ENCODE measurements at places on chromosomes 6 and 20. TPM values are rescaled to one million over a fixed set of nuclear protein-coding genes. Genes with fewer than 3 reads are reported as not detected.

The MYB gene
- 0.19 TPM for total RNA-seq

The GABRR2 gene
- total RNA-seq: 0.56 TPM

The ZSCAN23 gene
- total RNA-seq: not detected

The TNF gene
- not detected for total RNA-seq

The KHDC1 gene
- not detected for total RNA-seq

DNA sequence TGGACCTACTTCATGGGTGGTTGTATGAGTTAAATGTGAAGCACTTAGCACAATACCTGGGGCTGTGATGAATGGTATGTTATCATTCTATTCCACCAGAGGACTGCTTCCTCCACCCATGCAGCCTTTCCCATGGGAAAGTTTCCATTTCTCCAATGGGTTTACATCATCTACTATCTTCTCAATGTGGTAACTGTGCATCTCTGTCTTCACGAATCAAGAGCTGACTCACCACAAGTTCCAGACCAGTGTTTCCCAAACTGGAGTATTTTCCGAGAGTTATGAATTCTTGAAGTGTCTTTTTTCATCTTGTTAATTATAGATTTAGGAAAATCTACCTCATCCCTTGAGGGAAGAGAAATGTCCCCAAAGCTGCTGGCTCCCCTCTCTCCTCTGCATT, 182.8 kb downstream of the UNC5CL start:
- DNase-seq: no peak

DNA sequence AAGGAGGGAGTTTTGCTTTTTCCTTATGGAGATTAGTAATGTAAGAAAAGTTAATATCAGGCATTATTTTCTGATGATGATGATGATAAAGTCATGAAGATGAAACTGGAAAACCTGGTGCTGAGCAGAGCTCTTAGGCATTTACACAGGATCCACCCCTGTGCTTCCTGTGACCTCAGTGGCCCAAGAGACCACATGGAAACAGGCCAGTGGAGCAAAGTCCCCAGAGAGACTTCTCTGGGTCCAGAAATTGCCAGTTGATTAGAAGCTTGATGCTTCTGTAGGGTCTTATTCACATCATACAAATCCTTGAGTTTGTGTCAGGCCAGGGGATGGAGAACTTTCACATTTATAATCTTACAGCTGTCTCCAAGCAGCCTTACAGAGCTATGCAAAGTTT, 46.1 kb downstream of the SLC13A3 start:
- DNase-seq: peak; percentile 37

DNA sequence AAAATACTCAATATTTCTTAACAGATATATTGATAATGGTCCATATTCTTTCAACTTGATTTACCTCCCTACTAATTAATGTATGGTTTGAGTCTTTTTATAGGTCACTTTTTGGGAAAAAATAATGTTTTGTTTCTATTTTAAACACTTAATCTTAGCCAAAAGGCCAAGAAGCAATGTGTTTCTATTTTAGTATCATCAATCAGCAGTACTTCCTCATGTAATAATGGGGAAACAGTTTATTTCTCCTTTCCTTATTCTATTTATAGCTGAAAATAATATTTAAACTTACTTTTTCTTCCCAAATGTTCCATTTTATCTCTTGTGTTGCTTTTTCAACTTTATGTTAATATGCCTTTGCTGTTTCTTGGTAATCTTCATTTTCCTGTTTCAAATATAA, 295.1 kb downstream of the ALDH8A1 start:
- DNase-seq: no peak

DNA sequence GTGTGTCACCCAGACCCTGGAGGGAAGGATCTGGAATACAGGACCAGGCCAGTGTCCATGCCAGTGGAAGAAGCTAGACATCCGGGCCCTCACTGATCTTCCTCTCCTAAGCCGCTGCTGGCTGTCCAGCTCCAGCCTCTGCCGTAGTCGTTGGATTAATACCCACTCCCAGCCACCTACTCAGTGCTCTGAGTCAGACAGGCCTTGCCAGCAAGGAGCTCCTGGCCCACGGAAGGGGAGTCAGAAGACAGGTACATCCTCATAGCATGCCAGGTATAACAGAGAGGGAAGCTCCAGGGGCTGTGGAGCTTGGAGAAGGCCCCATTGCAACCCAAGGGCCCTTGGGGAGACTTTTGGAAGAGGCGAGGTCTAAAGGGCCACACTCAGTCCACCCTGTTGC, 49.0 kb downstream of the STK35 start:
- no peak for DNase-seq

GRCh38 chr20:47360297-47361056, 4.0 kb upstream of the ZMYND8 start:
- DNase-seq: peak; percentile 84

GRCh38 chr20:50658804-50659380, 32.5 kb downstream of the RIPOR3 start:
- DNase-seq: no peak

GRCh38 chr6:119444642-119445557, 95.3 kb upstream of the MAN1A1 start:
- DNase-seq: no peak

DNA sequence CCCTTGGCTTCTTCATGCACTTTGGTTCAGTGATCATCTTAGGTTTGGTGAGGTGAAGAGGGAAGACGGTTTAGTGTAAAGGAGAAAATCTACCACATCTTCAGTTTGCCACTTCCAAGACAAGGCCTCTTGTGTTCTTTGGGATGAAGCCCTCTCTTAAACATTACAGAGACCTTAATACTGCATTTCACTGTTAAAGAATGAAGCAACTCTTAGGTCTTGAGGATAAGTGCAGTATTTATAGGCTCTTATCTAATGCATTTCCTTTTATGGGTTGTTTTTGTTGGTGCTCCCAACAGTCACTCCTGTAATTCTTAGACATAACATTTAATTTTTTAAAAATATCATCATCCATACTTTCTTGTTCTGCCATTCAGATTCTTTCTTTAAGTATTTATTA, 139.9 kb upstream of the LAMP5 start:
- no peak for DNase-seq

DNA sequence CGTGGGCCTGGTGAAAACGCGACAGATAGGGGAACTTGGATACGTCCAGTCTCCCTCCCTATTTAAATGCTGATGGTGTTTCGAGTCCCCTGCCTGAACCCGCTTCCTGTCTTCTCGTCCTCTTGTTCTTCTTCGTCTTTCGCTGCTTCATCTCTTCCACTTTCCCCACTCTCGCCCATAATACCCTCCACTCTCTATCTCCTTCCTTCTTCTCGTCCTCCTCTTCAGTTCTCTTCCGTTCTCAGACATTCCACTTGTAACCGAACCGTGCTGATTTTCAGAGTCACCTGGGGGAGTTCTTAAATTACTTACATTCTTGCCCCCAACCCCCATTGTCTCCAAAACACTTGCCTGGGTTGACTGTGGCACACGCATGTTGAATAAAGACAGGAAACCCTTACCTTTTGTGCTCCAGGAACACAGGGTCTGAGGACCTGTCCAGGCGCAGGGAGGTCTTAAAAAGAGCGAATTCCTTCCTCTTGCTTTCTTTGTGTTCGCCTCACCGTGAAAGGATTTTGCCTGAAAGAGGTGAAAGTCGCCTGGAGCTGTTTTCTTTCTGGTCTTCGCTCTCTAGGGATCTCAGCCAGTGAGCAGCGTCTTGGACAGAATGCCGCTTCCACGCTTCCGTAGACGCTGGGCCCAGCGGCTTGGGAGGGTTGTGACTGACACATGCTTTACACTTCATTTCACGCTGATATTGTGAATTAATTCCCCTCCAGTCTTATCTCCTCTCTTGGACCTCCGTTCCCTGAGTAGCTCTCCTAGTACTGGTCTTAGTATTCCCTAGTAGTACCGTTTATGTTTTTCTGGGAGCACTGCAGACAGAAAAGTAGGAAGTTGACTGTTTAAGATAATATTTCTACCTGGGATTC, 184.0 kb downstream of the GPX5 start:
- DNase-seq: no peak

GRCh38 chr6:15675536-15676220, 12.8 kb upstream of the DTNBP1 start:
- no peak for DNase-seq

- DNase-seq: no peak
Measured at GRCh38 chr6:158789115-158789917, 29.9 kb downstream of the EZR start.

- DNase-seq: no peak
Measured at GRCh38 chr6:126945150-126945685, 173.3 kb upstream of the RSPO3 start.

GRCh38 chr6:147508866-147509608, 547 bp downstream of the SAMD5 start:
- peak; percentile 58 for DNase-seq

GRCh38 chr6:144715344-144715743, 430.2 kb downstream of the UTRN start:
- DNase-seq: no peak

- no peak for DNase-seq
Measured at GRCh38 chr6:168115748-168116437, 36.9 kb upstream of the FRMD1 start.

- no peak for DNase-seq
Measured at GRCh38 chr20:7841971-7842310, 98.3 kb downstream of the HAO1 start.

GRCh38 chr6:41581381-41581991, 35.3 kb downstream of the FOXP4 start:
- no peak for DNase-seq

GRCh38 chr6:159754959-159755914, 6.6 kb upstream of the ACAT2 start:
- DNase-seq: no peak
